ENCODE measurements at places on chromosomes 16 and 17. TPM values are rescaled to one million over a fixed set of nuclear protein-coding genes. Genes with fewer than 3 reads are reported as not detected.

SLC35G6 gene
- not detected for total RNA-seq

DNA sequence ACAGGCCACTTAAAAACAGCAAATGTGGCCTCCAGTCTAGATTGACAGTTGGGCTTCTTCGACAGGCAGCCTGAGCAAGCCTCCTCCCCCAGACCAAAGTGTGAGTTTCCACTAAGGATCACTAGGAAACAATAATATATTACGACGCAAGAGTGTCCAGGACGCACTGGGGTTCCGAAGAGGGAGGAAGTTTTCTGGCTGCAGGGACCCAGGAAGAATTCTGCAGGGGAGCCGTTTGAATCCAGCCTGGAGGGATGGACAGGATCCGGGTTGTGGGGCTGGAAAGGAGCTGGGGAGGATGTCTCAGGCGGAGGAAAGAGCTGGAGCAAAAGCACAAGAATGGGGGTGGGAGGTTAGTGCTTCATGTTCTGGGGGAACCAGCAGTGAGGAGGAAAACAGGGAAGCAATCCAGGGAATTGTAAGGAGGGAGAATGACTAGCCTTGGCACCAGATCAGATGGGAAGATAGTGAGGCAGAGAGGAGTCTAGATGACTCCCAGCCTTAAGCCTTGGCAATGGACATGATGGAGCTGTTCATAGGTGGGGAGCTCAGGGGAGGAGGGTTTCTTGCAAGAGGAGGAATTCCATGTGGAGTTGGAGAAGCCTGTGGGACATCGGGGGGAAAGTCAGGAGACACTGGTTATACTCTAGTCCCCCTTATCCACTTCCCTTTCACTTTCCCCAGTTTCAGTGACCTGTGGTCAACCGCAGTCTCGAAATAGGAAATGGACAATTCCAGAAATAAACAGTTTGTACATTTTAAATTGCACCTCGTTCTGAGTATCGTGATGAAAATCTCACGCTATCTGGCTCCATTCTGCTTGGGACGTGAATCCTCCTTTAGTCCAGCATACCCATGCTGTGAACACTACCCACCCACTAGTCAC lies 26.6 kb downstream of the NGFR start:
- DNase-seq: no peak

UTP4 gene
- 20.2 TPM for total RNA-seq

- DNase-seq: peak; percentile 62
These were observed 2.5 kb downstream of the P2RX1 start for GRCh38 chr17:3913531-3914311.

ABCC12 gene
- not detected for total RNA-seq

DNA sequence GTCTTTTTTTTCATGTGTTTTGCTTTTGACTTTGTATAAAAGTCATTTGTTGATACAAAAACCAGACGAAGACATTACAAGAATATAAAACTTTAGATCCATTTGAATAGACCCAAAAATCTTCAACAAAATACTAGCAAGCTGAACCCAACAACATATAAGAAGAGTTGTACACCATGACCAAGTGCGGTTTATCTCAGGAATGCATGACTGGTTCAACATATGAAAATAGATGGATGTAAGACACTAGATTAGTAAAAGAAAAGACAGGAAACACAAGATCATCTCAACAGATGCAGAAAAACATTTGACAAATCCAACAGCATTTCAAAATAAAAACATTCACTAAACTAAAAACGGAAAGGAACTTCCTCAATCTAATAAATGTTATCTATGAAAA lies 69.0 kb downstream of the TBC1D16 start:
- no peak for DNase-seq

CDC6 gene
- total RNA-seq: 95.8 TPM

- DNase-seq: peak; percentile 57
These were observed 42.4 kb downstream of the RAI1 start for GRCh38 chr17:17723354-17724261.

GRCh38 chr17:43359469-43360110 lies 39.2 kb upstream of the ARL4D start:
- DNase-seq: no peak

GRIN2A gene
- not detected for total RNA-seq

DNA sequence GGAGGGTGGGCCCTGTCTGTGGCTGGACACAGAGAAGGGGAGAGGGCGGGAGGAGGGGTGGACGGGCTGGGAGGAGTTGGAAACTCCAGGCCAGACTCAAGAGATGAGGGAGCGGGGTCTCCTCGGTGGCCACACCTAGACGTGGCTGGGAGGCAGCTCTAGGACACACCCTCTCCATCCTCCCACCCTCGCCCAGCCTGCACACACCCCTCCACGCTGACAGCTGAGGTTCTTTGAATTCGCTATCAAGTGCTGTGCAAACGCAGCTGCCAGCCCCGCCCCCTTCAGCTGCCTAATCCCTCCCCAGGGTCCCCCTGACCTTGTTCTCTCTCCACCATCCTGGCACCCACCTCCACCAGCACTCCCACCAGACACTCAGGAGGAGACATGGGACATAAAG lies 48.7 kb downstream of the DNAH17 start:
- DNase-seq: no peak

DNA sequence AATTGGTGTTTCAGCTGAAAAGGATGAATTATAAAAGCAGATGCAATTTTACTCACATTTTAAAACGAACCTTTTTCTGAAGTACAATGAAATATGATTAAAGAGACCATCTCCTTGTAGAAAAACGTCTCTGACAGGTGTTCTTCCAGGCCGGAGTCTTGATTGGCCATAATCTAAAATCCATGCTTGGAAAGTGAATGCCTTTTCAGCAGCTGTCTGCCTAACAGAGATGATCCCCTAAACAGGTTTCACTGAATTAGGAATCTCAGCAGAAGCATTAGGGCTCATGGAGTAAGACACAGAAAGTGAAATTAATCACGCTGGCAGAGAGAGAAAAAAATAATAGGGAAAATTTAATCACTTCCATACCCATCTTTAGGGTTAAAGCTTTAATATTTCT lies 39.3 kb upstream of the IRX5 start:
- DNase-seq: no peak

SGCA gene
- total RNA-seq: not detected

ZACN gene
- total RNA-seq: not detected

All from SJSA1 (cell line).